ENCODE measurements at places on chromosomes 2 and 18.

GRCh38 chr2:110731064-110731463, 1.3 kb upstream of the ACOXL start:
- no peak for DNase-seq

DNA sequence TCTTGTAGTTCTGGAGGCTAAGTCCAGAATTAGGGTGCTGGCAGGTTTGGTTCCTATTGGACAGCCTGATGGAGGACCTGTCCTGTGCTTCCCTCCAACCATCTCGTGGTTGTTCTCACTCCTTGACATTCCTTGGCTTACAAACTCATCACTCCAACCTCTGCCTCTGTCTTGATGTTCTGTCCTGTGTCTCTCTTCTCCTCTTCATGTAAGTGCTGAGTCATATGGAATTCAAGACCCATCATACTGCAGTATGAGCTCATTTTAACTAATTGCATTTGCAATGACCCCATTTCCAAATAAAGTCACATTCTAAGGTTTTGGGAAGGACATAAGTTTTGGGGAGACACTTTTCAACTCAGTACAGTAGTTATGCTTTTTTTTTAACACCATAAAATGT, 374.7 kb downstream of the TRIB2 start:
- no peak for DNase-seq

- DNase-seq = no peak
Measured at GRCh38 chr18:68909579-68909978, 111.7 kb downstream of the CCDC102B start.

DNA sequence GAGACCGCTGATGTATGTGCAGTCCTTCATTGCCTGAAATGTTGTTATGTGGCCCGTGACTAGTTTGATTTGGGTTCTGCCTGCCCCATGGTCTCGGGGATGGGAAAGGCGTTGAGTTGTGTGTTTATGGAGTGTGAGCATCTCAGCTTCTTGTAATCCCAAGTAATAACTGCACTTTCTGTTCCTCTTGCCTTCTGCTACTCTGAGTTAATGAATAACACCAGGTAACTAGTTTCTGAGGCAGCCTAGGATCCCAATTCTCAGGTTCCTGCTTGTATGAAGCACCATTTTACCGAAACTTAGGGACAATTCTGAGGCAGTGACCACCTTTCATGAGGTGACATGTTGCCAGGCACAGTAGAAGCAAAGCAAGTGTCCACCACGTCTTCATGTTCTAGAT, 170.0 kb downstream of the ALK start:
- DNase-seq = no peak

- DNase-seq = no peak
Measured at GRCh38 chr2:234565201-234565600, 68.3 kb upstream of the ARL4C start.

DNA sequence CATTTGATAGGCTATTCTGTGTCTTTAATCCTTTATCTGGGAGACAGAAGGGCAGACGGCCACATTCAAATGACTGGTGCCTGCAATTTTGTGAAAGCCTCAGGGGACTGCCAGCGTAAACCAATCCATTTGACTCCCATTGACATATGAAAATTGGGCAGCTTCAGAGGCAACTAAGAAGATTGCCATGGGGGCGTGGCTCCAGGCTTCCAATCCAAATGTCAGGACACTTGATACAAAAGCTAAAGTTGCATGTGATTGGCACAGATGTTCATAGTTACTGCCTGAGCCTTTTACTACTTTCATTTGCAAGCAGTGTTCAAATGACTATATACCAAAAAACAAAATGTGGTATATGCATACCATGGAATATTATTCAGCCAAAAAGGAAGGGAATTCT, 42.0 kb downstream of the SPC25 start:
- DNase-seq = no peak

- DNase-seq = no peak
Measured at GRCh38 chr18:48637081-48637990, 98.5 kb downstream of the CTIF start.

GRCh38 chr2:3486047-3487027, 33.0 kb downstream of the ADI1 start:
- DNase-seq = no peak

GRCh38 chr2:107411267-107411666, 415.4 kb upstream of the RGPD4 start:
- DNase-seq = no peak

- DNase-seq = no peak
Measured at GRCh38 chr2:63059793-63060471, 9.3 kb downstream of the OTX1 start.

GRCh38 chr2:213285404-213285803, 1.1 kb downstream of the SPAG16 start:
- no peak for DNase-seq

DNA sequence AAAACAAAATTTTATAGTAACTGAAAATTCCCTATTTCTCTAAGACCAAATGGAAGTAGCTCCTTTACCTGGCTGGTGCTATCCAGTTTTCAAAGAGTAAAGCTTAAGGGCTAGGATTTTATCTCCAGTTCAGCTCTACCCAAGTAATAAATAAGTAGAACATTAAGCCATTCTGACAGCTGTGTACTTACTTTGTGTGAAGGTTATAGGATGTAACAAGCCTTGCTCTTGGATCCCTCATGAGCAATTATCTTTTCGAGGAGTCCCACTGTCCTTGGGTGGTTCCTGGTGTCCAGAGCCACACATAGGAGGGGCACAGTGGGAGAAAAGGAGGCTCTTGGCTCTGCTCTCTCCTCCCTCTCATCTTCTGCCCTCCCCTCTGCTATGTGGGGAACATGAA, 45.5 kb downstream of the KIF5C start:
- DNase-seq = no peak

DNA sequence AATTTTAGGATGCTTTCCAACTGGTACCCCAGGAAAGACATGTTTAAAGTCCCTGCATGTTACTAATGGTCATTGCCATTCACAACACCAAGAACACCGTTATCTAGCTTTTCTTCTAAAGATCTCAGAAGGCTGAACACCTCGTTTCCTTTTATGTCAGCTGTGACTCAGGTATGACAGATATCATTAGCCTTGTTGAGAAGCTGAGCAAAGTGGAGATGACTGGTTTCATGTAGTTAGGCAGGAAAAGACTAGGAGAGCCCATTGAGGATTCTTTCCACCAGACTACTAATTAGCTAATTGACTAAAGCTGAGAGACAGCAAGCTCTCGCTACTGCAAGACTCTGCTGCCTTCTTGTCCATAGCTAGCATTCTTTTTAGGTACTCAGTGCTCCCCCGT, 32.0 kb upstream of the ARL5A start:
- DNase-seq = no peak

DNA sequence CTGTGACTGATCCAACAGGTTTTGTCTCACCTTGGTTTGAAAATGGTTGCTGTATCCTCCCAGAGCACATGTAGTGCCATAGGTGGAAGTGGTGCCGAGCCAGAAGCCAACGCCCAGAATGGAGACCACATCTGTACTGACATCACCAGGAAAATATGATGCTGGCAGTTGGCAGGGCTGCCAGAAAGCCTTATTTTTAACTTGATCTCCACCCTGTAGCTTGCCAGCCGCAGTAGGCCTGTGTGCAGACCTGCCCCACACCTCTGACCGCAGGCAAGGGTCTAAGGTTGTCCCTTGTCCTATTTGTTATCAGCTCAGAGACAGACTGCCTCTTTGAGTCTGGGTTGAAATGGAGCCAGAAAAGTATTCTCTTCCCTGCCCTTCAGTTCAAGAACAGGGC, 123.5 kb upstream of the EML6 start:
- no peak for DNase-seq

DNA sequence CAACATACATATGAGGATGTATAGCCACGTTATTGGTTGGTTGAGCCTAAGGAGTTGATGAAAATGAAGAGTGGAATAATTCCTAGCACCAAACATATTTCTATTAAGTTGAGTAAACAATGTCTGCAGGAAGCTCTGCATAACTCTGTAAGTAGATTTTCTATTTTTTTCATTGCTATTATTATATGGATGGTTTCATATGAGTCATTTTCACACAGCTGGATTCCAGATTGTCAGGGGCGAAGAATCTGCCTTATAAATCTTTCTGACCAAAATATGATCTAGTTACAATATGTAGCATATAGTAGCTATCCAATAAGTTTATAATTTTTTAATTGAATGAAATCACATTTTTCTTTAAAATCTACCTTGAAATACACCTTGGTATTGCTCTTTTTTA, 468.0 kb upstream of the PKDCC start:
- no peak for DNase-seq

GRCh38 chr2:54909001-54909400, 141.2 kb downstream of the RTN4 start:
- DNase-seq = no peak

DNA sequence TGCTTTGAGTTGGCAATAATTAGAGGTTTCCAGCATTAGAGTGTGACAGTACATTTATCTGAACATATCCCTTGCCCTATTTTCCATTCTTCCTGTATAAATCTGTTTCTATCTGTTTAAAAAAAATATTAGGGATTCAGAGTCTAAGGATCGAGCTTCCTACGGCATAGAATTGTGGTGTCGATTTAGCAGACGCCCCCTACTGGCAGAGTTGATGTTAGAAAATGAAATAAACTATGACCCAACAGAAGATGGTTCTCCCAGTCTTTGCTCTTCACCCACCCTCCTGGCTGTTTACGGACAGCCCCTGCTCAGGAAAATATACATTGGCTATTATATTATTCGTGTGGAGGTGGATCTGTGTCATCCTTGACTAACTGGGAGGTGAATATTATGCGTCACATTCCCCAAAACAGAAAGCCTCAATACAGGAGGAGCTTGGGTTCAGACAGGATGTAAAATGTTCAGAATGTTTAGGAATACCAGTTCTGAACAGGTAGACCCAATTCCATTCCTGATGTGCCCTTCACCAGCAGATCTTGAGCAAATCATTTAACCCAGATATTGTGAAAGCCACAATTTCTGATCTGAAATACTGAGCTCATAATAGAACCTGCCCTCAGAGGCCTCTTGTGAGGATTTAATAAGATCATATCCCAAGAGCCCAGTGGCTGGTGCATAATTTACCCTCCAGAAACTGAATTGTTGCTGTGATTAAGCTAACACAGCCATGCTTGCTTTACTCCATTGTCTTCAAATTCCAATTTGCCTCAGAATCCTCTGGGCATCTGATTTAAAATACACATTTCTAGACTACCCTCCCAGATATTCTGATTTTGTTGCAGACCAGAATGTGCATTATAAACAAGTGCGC, 10.8 kb upstream of the ERMN start:
- no peak for DNase-seq

GRCh38 chr18:44815108-44815507, 134.4 kb downstream of the SETBP1 start:
- DNase-seq = no peak

DNA sequence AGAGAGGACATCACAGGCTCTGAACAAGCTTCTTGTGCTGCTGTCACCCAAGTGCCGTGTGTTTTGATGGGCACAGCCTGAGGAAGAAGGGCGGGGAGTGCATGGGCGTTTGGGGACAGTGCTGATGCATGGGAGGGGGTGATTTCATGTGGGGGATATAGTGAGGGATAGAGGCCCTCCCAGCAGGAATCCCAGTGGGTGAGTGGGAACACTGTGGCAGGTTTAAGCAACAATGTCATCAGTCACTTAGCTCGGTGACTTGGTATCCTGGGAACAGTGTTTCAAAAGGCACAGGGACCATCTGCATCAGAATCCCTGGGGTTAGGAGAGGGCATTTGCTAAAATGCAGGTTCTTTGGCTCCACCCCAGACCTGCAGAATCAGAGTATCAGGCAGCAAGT, 609 bp downstream of the SIGLEC15 start:
- no peak for DNase-seq

- DNase-seq = no peak
Measured at GRCh38 chr2:44620189-44620990, 258.6 kb downstream of the CAMKMT start.

GRCh38 chr2:226002438-226002837, 602.9 kb downstream of the NYAP2 start:
- DNase-seq = no peak

- DNase-seq = no peak
Measured at GRCh38 chr2:219439506-219439905, 4.9 kb downstream of the SPEG start.

DNA sequence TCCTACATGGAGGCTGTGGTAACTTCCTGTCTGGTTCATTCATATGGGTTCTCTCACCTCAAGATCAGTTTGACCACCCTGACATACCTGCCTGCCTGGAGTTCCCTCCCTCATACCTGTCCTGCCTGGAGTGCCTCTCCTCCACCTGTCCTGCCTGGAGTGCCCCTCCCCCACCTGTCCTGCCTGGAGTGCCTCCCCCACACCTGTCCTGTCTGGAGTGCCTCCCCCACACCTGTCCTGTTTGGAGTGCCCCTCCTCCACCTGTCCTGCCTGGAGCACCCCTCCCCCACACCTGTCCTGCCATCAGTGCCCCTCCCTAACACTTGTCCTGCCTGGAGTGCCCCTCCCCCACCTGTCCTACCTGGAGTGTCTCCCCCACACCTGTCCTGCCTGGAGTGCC, 461.9 kb downstream of the PTPRM start:
- no peak for DNase-seq

DNA sequence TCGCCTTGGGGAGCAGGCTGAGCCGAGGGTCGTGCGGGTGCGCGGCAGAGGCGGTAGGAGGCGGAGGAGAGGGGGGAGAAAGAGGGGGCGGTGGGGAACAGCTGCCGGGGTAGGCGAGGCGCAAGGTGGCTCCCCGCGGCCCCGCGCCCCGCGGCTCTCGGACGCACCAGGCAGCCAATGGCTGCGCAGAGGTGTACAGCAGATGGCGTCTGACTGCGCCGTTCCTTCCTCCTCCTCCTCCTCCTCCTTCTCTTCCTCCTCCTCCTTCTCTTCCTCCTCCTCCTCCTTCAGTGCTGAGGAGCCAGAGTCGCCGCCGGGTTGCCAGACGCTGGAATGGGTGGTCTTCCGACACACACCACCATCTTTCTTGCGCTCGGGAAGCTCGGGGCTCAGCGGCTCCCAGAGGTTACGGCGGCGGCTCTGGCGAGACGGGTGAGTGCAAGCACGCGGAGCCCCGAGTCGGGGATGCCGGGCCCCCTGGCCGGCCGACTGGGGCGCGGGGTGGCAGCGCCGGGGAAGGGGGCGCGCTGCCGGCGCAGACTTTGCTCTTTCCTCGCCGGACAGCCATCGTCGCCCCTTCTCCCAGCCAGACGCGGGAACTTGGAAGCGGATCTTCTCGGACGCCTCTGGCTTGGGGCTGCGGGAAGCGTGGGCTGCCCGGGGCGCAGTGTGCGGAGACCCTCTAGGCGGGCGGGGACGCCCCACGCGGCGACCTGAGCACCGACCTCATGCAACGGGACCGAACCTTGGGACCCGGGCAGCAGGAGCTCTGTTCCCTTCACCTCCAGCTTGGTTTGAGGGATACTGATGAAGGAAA, at the start of gene THSD7B:
TSS of gene THSD7B (plus strand) at position 290 of the 817 bp plus-strand sequence. CDS start 116,634 bp downstream, outside the sequence.
- no peak for DNase-seq

GRCh38 chr2:88331239-88331638, 121.3 kb downstream of the FOXI3 start:
- DNase-seq = no peak

- no peak for DNase-seq
Measured at GRCh38 chr18:9828506-9829396, 57.0 kb upstream of the TXNDC2 start.

GRCh38 chr2:84832772-84833461, 48.0 kb downstream of the TRABD2A start:
- no peak for DNase-seq

Data from stimulated activated CD8-positive, alpha-beta memory T cell treated with anti-CD3 and anti-CD28 coated beads, Interleukin-2, amount 100 ng/mL, for 1 hour (primary cell).